ENCODE measurements at places on chromosomes 16 and 17.

DNA sequence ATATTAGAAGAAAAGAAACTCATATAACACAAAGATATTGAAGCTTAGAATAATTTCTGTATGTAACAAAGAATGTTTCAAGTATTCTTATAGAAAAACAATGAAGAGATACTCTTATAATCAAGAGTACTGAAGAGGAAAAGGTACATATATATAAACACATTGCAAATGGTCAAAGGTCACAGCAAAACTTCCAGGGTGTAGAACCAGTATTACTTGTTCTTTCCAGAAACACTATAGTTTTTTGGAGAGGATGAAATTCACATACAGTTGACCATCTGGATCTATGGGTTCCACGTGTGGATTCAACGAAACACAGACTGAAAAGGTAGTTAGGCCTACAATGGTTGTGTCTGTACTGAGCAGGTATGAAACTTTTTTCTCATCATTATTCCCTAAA lies 22.6 kb downstream of the PRPSAP1 start:
- no peak for DNase-seq

- no peak for DNase-seq
Measured at GRCh38 chr17:29933379-29933778, 3.4 kb upstream of the SSH2 start.

- DNase-seq = no peak
Measured at GRCh38 chr16:68469796-68470460, 21.6 kb upstream of the SMPD3 start.

DNA sequence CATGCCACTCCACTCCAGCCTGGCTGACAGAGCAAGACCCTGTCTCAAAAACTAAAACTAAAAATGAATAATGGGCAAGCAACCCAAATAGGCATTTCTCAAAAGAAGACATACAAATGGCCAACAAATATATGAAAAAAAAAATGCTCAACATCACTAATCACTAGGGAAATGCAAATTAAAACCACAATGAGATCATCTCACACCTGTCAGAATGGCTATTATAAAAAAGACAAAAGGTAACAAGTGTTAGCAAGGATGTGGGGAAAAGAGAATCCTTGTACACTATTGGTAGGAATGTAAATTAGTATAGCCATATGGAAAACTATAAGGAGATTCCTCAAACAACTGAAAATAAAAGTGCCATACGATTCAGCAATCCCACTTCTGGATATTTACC lies 7.1 kb upstream of the ERCC4 start:
- DNase-seq = no peak

DNA sequence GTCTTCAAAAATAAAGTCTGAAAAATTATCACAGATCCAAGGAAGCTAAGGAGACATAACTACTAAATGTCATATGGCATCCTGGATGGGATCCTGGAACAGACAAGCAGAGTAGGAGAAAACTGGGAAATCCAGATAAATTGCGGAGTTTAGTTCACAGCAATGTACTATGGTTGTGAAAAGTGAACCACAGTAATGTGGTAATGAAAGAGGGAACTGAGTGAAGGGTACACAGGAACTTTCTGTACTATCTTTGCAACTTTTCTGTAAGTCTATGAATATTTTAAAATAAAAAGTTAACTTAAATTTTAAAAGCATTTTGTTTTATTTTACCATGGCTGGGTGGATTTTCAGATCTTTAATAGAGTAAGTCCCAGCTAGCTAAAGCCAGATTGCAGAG lies 16.3 kb downstream of the SLFN12L start:
- no peak for DNase-seq

DNA sequence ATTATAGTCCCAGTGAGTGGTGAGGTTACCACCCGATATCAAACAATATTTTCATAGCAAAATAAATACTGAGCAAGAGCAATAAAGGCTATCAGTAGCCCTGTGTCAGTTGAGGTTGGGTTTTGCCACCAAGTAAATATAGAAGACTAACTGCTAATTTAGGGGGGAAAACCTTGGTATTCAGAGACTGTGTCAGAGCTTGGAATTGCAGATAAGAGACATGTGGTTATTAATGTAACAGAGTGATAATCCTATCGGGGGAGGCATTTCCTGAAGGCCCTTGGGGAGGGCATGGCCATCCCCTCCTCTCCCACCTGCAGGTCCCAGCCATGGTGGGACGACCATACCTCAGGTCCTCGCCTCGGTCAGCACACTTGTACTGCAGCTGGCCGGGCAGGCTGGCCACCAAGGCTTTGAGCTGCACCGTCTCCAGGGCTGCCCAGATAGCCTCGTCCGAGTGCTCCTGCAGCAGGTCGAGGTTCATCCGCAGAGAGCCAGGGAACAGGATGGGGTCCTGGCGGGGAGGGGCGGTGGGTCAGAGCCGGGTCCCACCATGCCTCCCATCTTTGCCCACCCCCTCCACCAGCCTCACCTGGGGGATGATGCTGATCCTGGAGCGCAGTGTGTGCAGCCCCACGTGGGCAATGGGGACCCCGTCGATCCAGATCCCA lies 68.9 kb downstream of the ABCC6 start:
- DNase-seq = no peak

DNA sequence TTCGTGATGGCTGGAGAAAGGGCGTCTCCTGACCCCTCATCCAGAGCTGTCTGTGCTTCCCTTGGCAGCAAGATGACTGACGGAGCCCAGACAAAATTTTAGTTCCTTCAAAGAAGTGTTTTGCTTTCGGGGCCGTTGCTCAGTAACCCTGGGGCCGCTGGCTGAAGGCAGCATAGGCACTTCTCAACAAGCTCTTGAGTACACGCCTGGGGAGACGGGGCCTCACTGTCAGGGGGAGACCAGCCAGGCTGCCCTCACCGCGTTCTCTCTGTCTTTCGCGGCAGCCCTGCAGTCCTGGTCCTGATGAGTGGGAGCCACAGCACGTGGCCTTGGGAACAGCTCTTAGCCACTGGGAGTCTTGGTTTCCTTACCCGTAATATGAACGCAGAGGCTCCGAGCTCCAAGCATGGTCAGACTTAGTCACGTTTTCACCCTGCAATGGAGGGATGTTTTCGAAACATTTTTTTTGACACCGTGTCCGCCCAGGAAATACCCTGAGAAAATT lies 86.0 kb downstream of the IRF8 start:
- no peak for DNase-seq

GRCh38 chr17:59892251-59892923 lies 356 bp downstream of the TUBD1 start:
- no peak for DNase-seq

GRCh38 chr17:17360087-17360730 lies 57.0 kb downstream of the NT5M start:
- no peak for DNase-seq
